ENCODE measurements at places on chromosomes 7 and 10.

GRCh38 chr10:64286533-64286932, 765.3 kb downstream of the REEP3 start:
- no peak for DNase-seq

DNA sequence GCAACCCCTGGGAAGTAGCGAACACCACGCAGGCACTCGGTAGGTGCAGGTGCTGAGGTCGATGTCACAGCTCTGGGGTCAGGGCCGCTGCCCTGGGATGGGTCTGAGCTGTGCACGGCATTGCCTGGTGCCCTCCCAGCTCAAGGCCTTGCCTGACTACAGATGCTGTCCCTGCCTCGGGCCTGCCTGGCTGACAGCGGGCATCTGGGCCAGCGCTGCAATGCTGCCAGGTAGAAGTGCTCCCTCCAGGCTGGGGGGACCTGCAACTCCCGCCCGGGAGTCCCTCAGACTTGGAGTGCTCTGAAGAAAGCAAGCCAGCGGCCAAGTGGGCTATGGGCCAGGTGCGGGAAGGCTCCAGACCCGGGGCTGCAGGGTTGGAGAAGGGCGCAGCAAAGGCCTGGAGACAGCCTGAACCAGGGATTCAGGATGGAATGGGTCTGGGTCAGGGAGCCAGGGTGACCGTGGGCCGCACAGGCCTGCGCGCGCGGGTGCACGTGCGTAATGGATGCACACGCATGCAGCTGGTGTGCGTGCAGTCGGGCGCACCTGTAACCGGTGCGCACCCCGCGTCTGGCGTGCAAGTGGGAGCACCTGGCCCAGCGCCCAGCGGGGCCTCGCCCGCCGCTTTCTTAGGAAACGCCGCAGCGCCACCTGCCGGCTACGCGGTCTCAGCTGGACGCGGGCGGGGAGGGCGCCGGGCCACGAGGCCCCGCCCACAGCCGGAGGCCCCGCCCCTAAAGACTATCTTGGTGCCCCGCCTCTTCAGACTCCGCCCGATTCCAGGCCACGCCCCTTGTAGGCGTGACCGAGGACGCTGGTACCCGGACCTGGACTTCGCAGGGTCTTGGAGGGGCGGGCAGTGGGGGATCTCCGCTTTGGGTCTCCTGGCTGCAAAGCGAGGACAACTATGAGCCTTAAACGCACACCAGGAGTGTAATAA, 46.7 kb downstream of the MICALL2 start:
- DNase-seq, result peak; percentile 88

GRCh38 chr7:1937252-1937605, 267.2 kb downstream of the ELFN1 start:
- DNase-seq, result no peak

- no peak for DNase-seq
Observed at GRCh38 chr10:43218206-43218950, 48.5 kb downstream of the RASGEF1A start.

DNA sequence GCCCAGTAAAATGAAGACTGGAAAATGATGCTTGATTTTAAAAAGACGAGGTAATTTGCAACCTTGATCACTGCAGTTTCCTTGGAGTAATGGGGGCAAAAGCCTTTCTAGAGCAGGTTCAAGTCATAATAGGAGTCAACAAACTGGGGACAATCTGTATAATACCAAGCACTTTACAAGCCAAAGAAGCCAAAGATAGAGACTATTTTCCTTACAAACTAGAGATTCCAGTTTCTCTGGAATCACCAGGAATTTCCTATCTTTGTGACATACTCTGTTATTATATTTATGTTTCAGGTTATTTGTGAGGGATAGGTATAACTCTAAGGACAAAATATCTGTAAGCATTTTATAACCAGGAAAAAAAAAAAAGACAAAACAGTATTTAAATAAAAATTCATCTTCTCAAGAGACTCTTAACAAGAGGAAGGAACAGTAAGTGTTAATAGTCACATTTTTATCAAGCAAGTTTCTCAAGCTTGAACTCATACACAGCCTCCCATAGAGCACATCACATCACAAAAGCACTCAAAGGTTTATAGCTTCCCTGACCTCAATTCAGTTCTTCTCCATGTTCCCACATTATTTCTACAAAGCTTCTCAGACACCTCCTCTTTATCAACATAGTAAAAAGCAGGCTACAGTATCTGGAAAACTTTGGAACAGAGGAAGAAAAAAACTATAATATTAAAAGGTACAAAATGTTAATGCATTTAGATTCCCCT, 18.9 kb downstream of the JMJD1C start:
- DNase-seq, result no peak

GRCh38 chr7:92615861-92616260, 25.7 kb upstream of the FAM133B start:
- DNase-seq, result no peak

DNA sequence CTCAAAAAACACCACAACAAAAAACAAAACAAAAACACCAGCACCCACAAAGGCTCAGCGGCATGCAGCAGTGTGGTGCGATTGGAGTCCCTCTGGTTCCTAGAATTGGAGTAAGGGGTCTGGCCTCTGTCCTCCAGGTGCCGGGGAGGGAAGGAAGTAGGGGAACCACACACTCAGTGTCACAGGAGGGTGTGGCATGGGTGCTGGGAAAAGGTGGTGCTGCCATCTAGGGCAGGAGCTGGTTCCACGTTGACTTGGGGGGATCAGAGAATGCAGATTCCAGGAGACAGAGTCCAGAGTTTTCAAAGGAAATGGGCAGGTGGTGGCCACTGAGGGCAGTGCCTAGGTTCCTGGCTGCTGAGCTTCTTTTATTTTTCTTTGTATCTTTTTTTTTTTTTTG, 19.8 kb upstream of the WIPI2 start:
- DNase-seq, result no peak

DNA sequence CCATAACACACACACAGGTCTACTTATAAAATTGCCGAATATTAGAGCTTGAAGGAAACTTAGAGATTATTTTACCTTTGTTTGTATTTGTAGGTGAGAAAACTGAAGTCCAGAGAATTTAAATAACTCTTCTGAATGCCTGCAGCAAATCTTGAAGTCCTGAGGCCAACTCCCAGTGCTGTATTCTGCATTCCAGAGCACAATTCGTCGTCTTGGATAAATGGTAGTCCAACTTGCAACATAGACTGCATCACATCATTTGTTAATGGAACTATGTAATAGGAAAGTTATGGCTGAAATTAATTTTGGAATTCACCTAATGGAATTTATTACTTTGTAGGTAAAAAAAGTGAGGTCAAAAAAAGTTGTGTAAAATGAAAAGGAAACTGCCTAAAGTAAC, 37.3 kb upstream of the SEMA3D start:
- DNase-seq, result no peak

DNA sequence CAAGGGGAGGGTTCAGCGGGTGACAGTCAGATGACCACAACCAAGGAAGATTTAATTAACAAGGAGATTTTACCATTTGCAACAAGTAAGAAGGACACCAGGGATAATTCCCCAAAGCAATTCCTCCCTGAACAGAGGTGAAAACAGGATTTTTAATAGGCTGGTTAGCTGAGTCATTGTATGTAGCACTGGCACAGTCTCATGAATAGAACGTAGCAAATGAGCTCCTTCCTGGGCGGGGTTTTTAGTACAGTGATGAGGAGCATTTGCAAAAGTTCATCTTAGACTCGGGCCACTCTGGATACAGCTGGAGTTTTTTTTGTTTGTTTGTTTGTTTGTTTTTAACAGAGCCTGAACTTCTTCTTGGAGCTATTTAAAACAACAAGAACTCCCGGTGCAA, 39.0 kb downstream of the TAC1 start:
- DNase-seq, result no peak

- DNase-seq, result peak; percentile 19
Observed at GRCh38 chr10:67837541-67838314, at the start of gene DNAJC12. DNAJC12 (minus strand) TSS chr10:67838188; CDS start chr10:67838011, 177 bp downstream.
